H7 (cell line): ENCODE measurements at places on chromosomes 4 and X.
A peak's percentile ranks its signal among the peaks of the same experiment; 100 is the strongest.

DNA sequence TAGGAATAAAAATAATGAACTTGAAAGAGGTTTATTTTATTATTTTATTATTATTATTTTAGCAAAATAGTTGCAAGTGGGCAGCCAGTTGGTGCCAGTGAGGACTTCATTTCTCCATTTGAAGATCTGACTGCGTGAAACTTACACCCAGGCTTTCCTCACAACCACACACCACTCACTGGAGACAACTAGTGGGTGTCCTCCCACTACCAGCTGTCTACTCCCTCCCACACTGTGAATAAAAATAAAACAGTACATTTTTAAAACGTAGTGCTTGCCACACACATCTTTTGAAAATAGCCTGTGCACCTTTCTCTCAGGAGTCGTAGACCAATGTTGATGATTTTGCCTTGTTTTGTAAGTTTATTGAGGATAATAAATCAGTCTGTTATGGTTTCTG is 7.4 kb downstream of the FGF13 start:
- no peak for DNase-seq

DNA sequence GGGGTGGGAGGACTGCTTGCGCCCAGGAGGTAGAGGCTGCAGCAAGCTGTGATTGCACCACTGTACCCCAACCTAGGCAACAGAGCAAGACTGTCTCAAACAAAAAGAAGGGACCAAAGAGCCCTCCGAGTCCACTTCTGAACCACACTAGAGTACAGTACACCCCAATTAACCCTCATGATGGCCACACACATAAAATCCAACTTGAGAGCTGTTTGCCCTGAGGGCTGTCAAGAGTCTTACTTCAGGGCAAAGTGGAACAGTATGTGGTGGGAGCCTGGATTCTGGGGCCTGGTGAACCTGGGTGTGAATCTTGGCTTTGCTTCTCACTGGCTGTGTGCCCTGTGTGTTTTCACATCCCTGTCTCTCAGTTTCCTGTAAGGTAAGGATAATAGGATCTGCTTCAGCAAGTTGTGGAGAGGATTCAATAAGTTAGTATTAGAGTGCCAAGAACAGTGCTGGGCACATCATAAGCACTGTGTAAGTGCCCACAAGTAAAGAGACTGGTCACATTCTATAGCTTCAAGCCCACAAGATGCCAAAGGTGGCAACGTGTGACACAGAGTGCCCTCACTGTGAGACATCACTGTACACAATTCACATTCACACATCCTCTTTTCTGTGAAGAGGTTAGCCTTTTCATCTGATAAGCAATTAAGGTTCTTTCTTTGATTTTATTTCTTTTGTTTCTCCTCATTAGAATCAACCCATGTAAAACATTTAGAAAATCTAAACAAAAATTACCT is 52.1 kb downstream of the LEF1 start:
- no peak for DNase-seq

DNA sequence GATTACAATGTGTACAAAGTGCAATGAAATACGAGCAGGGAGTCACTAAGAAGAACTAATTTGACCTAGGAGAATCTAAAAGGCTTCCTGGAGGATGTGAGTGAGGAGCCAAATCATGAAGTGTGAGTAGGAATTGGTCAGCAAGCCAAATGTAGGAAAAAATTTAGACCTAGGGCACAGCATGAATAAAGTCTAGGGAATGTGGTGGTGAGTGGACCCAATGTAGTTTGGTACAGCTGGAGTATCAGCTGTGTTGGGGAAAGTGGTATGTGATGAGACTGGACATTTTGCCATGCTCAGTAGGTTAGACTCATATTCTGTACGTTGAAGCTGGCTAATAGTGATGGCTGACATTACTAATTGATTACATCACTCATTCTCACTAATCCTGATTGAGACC is 191.0 kb downstream of the AFF2 start:
- no peak for DNase-seq

GRCh38 chr4:6951880-6952381 is 42.3 kb downstream of the TBC1D14 start:
- DNase-seq, result no peak

- DNase-seq, result no peak
Measured at GRCh38 chr4:180674619-180675358, 1568.4 kb upstream of the TENM3 start.

- DNase-seq, result peak; percentile 64
Measured at GRCh38 chrX:100615005-100615404, 21.6 kb downstream of the TSPAN6 start.

DNA sequence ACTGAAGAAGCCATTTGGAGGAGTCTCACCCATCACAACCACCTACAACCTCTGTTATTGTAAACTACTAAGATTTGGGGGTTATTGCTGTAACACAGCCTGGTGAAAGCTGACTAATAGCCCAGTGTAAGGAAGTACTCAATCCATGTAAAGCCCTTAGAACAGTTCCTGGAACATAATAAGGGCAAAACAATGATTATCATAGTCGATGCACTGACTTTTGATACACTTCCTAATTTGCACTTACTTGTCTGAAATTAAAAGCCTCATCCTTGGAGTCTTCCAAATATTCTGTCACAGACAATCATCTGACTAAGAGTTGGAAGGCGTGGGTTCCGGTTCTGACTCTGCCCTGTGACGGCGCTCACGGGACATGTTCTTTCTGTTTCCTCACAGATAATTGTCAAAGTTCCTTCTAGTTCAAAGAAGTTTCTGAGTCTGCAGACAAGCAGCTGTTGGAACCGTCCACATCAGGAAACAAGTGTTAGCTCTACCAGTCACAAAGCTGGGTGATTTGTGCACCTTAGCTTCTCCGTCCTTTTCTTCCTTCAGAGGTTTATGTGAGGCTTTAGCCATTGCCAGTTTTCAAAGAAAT is 33.4 kb upstream of the RASGEF1B start:
- no peak for DNase-seq

- peak; percentile 59 for DNase-seq
Measured at GRCh38 chrX:131827935-131828334, 195.2 kb upstream of the STK26 start.

DNA sequence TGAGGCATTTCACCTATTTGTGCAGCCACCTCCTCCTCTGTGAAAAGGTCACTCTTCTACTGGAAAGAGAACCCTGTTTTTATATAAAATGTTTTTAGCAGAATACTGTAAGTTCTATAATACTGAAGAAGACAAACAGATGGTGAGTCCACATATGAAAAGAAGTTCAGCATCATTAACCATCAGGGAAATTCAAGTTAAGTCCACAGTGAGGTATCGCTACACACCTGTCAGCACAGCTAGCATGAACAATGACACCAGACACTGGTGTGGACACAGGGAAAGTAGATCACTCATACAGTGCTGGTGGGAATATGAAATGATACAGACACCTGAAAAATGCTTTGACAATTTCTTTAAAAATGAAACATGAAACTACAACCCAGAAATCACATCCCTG is 133.0 kb downstream of the MAD2L1 start:
- DNase-seq, result no peak

DNA sequence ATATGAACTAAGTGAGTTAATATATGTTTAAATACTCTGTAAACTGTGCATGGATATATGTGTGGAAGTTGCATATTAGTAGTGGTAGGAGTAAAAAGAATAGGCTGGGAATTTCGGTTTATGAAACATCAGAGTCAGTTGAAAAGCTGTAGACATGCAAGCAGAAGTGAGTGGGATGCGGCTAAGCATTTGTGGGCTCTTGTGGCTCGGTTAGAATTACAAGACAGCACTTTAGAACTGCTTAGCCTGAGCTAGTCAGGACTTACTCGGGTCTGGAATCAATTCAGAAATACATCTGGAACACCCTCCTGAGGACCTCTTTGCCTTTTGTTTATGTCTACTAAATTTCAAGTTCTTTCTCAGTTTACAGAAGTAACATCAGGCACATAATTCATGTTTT is 93.6 kb downstream of the AFF2 start:
- no peak for DNase-seq

- no peak for DNase-seq
Measured at GRCh38 chrX:63917296-63917695, 132.3 kb upstream of the ARHGEF9 start.

- no peak for DNase-seq
Measured at GRCh38 chrX:40101430-40101802, 3.7 kb upstream of the BCOR start.

GRCh38 chr4:169795585-169795984 is 37.8 kb upstream of the HPF1 start:
- no peak for DNase-seq

DNA sequence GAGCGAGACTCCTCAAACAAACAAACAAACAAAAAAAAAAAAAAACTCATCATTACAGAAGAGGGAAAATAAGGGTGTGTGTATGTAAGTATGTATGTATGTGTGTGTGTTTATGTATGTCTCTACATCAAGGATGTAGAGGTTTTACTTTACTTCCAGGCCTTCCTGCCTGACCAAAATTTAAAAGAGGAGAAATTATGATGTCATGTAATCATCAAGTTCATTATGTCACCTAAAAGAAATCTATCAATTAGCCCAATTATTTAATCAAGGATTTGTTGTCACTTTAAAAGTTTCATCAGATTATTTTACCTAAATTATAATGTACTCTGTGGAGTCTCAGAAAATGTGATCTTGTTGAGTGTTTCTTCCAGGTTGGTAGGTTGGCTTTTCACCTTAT is 21.6 kb downstream of the GUCY1A1 start:
- no peak for DNase-seq
